Inflammatory macrophage (primary cell): ENCODE measurements at places on chromosomes 11 and 22.

- DNase-seq: no peak
These were observed 11.9 kb downstream of the BAIAP2L2 start for GRCh38 chr22:38098410-38099249.

DNA sequence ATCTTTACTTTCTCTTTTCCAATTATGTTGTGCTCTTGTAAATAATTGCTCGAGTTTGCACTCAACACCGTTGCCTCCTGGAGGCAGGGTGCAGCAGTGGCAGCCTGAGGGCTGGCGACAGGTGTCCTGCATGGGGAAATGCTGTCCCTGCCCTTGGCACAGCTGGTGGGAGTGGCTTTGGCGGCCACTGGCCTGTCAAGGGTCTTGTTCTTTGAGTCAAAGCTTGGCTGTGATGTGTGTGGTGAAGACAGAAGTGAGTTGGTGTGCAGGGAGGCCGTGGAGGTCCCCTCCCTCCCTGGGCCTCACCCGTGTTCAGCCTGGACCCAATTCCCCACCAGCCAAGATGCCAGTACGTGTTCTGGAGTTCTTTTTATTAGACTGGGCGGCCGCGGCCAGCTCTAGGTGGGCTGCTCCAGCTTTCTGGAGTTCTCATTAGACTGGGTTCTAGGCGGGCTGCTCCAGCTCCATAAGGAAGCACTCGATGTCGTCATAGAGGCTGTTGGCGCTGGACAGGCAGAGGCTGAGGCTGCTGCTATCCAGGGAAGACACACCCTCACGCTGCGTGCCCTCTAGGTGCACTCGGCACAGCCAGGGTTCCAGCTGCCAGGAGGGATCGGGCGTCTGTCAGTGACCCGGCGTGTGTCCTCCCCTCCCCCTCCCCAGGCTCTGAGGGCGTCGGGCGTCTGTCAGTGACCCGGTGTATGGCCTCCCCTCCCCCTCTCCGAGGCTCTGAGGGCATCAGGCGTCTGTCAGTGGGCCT, 3.4 kb downstream of the IRF7 start:
- DNase-seq: no peak

- no peak for DNase-seq
These were observed 17.1 kb downstream of the OVOL1 start for GRCh38 chr11:65803797-65804492.

- no peak for DNase-seq
These were observed 25.9 kb downstream of the LARGE2 start for GRCh38 chr11:45948356-45948755.

DNA sequence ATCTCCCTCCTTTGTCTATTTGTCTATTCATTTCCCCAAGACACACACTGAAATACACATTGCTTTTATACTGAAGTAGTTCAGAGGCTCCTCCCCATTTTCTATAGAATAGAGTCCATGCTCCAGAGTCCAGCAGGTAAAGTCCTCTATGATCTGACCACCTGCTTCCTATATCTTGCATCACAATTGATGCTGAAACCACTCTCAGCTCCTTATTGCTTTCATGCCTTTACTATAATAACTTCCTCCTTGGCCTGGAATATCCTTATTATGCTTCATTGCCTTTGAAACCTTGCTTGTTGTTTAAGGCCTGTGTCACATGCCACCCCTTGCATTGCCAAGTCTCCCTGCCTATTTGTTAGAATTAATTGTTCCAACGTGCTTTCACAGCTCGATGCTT, 12.6 kb downstream of the OR6Q1 start:
- no peak for DNase-seq

DNA sequence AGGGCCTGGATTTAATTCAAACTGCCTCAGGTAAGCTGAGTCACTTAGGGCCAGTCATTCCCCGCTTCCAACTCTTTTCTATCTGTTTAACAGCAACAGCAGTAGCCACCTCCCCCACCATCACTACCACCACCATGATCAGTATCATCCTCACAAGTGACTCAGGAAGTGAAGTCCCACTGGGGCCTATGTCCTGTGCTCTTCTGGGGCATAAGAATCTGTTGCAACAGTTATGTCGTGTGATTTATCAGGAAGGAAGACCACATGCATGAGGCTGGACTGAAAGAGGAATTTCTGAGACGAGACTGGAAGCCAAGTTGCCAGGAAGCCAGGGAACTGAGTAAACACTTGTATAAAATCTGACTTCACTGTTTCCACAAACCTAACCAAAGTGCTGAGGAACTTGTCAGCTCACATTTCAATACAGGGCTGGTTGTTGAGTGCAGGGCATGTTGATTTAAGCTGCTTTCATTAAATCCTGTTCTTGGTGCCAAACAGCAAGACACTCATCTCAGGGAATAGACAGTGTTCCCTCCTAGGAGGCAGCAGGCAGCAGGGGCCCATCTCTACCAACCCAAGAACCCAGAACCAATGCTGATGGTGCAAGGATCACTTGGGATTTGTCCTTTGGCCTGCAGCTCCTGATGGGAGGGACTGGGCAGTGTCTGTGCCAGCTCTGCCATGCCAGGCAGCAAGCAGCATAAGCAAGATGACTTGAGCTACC, 226.7 kb upstream of the NARS2 start:
- peak; percentile 90 for DNase-seq

- DNase-seq: peak; percentile 86
These were observed 24.8 kb downstream of the PAK1 start for GRCh38 chr11:77449060-77449521.
